M059J (cell line): ENCODE measurements at places on chromosomes 3 and 15.
A peak's percentile ranks its signal among the peaks of the same experiment; 100 is the strongest.

DNA sequence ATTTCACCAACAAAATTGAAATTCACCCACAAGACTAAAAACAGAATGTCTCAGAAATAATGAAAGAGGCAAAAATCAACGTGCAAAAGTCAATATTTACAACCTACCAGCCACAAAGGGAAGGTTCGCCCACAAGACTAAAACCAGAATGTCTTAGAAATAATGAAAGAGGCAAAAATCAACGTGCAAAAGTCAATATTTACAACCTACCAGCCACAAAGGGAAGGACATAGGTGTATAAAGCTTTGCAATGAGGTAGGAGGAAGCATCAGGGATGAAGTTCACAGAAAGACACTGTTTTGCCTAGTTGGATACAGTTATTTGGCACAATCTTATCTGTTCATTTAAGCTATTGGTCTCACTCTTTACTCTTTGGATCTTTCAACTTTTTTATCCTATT, 14.3 kb downstream of the OXTR start:
- no peak for DNase-seq

DNA sequence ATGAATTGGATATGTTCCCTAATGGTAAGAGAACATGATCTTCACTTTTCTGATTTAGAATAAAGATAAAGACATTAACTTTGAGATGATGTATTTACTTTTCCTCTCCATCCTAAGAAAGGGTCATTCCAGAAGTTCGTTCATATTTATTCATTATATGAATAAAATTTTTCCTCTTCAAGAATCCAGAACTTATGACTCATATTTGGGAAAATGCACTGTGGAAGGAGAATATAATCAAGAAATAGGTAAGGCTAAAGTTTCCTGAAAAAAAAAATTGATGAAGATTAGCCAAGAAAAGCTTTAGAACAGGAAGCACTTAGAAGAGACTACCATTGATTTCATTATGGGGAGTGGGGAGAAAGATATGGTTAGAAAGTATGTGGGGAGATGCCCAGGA, 36.5 kb upstream of the CBLB start:
- DNase-seq: peak; percentile 5

- no peak for DNase-seq
These were observed 758.4 kb upstream of the ROBO1 start for GRCh38 chr3:80526153-80526552.

- DNase-seq: no peak
These were observed 66.1 kb downstream of the TPRA1 start for GRCh38 chr3:127524296-127524896.

GRCh38 chr3:103629391-103629790, 1194.6 kb downstream of the ZPLD1 start:
- DNase-seq: peak; percentile 22

DNA sequence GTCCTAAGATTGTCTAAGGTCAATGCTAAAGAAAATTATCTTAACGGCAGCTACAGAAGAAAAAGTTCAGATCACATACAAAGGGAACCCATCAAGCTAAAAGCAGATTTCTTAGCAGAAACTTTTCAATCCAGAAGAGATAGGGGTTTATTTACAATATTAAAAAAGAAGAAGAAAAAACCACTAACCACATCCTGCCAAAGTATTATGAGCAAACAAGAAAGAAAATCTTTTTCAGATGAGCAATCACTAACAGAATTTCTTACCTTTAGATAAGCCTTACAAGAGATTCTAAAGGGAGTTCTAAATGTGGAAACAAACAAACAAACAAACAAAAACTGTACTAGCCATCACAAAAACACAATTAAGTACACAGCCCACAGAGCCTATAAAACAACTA, 1015.8 kb upstream of the EPHA6 start:
- DNase-seq: no peak

- no peak for DNase-seq
These were observed 25.8 kb upstream of the SCAANT1 start for GRCh38 chr3:63937661-63938651.

- DNase-seq: peak; percentile 20
These were observed 31.1 kb downstream of the ACAN start for GRCh38 chr15:88834211-88834812.

DNA sequence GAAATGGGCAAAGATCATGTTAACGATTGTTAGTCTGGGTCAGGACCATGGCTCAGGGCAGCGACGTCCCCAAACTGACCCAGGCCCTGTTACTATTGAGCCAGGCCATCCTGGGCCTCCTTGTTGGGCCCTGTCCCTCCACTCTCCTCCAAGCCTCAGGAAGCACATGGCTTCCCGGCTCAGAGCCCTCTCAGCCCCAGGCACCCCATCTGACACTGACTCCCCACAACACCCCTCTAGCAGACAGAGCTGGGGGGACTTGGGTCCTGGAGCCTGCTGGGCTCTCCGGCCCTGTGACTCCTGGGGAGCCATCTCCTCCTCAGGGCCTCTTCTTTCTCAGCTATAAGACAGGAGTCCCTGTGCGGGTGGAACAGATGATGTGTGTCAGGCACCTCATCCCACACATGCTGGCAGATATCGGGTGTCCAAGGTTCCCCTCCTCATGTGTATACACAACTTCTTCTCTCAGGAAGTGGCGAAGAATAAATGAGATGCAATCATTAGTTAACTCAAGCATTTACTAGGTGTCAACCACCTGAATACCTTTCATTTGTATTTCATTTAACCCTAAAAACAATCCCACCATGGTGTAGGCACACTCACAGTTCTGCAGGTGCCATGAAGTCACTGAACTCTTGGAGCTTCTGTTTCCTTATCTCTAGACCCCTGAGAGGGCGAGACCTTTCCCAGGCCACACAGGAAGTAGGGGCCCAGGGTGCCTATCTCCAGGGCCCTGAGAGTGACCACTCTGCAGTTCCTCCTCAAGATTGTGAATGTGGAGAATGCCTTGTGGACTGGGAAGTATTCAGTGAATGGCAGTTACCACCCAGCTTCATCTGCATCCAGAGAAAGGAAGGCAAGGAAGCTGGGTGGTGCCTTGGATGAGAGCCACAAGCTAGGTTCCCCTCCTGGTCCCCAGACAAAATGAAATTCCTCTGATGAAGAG, 282.5 kb upstream of the TLE3 start:
- no peak for DNase-seq
